ENCODE measurements at places on chromosomes 7 and 10.

GRCh38 chr10:33047655-33048054, 89.6 kb upstream of the ITGB1 start:
- DNase-seq: no peak

DNA sequence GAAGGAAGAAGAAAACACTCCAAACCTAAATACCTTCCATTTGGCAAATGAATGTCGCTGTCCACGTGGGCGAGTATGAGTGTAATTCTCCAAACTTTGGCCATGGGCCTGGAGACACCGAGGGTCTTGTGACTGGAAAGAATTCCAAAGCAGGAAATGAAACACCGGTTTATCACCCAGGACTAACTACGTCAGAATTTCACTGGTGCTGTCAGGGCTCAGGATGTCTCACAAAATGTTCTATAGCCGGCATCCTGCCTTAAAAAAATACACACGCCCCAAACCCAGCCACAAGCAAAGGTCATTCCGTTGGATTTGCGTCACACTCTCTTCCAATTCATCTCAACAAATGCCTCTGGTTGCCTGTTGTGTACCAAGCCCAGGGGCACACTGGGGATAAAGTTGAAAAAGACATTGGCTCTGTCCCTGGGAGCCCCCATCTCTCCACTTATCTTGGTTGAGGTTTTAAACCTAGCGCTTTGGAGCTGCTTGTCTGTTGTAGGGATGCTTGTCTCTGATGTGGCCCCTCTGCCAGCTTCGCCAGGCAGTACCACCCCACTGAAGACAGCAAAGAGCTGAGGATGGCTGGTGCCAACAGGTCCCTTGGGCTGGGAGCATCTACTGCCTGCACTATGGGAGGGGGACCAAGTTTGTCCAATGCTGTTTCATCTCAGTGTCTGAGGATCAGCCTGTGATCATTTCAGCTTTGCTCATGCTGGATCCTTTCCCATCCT, 31.2 kb downstream of the GSTO2 start:
- DNase-seq: no peak

- no peak for DNase-seq
Observed at GRCh38 chr7:110548372-110548771, 542.6 kb upstream of the LRRN3 start.

- no peak for DNase-seq
Observed at GRCh38 chr10:117339979-117340378, 35.3 kb downstream of the PDZD8 start.

- no peak for DNase-seq
Observed at GRCh38 chr10:124998624-124999291, 56.8 kb downstream of the ZRANB1 start.

GRCh38 chr7:43076606-43077005, 35.8 kb upstream of the HECW1 start:
- DNase-seq: no peak

GRCh38 chr10:89669985-89670384, 24.9 kb upstream of the PANK1 start:
- DNase-seq: no peak

DNA sequence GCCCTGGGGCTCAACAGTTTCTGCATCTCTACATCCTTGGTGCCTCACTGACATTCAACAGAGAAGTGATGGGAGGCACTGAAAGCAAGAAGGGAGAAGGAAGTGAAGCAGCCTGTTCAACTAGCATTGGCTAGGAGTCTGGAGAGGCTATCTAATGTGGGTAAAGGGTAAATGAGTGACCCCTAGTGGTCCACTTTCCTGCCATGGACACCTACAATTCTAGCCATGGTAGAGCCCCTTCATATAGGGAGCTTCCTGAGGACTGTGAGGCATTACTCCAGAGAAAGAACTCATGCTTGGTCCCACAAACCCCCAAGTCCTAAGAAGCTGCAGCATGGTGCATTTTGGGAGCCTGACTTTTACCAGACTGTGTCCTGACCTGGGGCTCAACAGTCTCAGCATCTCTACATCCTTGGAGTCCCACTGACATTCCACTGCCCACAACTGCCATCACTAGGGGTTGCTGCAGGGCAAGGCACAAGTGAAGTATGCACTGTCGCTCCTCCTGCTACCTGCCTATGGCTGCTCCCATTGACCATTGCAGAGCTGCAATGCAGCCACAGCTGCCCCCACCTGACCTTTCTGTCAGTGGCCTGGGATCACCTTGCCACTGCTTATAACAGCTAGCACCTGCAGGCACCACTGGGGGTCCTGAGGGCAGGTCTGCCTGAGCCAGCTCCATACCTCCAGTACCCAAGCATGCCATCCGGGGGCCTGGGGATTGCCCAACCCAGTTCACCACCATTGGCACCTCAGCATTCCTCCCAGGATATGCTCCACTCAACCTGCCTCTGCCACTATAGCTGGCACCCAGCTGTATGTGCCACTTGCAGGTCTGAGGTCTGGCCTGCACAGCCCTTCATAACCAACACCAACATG, 44.1 kb upstream of the CDK6 start:
- no peak for DNase-seq

- DNase-seq: no peak
Observed at GRCh38 chr10:47283848-47284247, 16.1 kb upstream of the GDF10 start.

DNA sequence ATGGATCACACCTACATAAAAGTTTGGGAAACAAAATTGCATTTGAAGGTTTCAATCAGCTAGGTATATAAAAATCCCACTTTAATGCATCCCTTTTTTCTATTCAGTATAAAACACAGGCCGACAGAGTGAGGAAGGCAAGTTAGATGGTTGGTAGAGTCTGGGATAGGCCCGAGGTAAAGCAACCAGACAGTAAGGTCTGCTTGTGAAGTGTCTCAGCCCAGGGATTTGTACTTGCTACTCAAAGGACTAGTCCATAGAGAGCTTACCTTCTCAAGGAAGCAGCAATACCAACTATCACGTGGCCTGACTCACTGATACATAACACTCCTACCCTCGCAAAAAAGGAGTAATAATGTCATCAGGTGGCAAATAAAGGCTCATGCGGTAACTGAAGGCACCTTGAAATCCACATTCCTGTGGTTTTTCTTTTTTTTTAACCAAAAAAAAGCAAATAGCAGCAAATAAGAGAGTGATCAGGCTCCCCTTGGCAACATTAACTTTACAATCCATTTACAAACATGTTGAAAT, 56.2 kb upstream of the ATP6V0A4 start:
- no peak for DNase-seq

DNA sequence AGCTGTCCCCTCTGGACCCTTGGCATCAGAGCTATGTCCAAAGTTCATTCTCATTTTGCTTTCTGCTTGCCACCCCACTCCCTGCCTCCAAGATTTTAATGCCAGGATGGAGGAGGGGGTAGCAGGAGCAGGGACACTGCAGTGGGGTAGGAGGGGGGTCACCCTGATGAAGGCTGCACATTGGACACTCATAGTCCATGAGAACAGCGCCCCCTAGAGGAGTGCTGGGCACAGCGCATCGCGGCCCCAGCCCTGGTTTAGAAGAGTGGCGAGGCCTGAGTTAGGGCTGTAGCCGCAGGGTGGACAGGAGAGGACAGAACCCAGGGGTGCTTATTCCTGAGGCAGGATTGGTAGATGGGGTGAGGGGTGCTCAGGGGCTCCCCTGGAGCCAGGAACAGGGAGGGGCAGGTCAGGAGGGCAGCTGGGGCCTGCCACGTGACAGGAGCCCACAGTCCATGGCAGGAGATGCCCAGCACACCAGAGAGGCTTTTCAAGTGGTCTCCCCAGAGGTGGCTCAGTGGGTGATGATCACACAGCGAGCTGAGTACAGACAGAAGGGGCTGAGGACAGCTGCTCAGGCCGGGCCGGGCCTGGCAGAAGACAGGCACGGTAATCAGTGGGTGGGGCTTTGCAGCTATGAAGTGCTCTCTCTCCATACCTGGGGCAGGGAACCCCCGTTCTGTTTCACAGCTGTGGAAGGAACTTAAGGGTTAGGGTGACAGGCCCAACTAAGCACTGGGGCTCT, 71.4 kb downstream of the NEURL1 start:
- DNase-seq: no peak

DNA sequence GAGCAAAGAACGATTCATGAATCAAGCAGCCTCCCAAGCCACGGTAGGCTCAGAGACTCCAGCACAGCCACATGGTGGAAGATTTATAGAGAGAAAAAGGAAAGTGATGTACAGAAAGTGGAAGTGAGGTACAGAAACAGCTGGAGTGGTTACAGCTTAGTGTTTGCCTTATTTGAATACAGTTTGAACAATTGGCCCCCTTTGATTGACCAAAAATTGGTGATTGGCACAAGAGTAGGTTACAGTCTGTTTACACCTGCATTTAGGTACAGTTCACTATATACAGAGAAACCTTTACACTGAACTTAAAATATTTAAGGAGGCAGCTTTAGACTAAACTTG, 136.4 kb upstream of the ASAH2 start:
- no peak for DNase-seq

DNA sequence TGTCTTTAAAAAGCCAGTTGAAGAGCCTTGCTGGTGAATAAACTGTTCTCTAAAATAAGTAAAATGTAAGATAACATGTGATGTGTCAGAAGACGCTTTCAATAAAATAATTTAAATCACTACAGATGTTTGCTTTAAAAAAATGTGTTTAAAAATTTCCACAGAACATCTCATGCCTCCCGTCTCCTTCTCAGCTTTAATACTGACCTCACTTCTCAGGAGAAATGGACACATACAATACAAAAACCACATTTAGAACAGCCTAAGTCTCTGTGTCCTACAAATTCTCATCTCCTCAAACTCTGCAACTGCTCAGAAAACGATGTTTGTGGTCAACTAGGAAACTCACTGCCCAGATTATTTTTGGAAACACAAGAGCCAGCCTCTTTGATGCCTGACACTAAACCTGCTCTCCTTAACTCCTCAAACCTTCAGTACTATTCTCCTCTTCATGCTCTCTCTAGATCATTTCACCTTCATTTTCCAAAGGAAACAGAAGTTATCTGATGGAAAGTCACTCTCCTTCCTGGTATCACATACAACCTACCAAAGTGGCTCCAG, 120.3 kb downstream of the ZNF438 start:
- no peak for DNase-seq

DNA sequence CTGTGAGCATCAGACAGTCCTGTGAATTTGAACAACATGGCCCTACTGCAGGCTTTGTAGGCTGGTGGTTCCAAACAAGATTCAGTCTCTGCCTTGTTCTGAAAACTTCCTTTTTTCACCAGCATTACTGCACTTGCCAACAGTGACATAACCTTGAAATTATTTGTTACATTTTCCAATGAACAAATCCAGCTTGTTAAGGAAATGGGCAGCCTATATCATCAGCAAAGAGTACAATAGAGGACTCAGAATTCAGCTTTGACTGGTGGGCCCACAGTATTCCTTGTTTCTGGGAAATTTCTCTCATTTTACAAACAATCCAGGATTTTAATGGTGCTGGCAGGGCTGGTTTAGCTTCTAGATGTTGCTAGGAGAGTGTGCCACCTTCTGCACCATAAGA, 703.7 kb upstream of the FZD8 start:
- no peak for DNase-seq

GRCh38 chr10:571166-571565, 118.3 kb downstream of the DIP2C start:
- no peak for DNase-seq

DNA sequence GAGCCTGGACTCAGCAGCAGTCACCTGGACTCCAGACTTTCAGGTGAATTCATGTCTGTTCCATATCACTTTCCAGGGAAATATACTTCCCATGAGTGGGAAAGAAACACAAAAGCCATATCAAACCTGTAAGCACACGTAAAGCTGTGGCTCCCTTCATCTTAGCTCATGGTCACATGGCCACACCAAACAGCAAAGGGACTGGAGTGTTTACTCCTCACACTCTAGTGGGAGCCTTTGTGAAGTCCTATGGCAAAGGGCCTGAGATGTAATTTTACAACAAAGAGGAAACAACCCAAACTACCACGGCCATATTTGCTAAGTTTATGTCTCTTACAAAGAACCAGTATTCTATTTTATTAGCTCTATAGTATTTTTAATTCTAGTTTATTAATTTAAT, 16.3 kb downstream of the SFTPA1 start:
- no peak for DNase-seq

DNA sequence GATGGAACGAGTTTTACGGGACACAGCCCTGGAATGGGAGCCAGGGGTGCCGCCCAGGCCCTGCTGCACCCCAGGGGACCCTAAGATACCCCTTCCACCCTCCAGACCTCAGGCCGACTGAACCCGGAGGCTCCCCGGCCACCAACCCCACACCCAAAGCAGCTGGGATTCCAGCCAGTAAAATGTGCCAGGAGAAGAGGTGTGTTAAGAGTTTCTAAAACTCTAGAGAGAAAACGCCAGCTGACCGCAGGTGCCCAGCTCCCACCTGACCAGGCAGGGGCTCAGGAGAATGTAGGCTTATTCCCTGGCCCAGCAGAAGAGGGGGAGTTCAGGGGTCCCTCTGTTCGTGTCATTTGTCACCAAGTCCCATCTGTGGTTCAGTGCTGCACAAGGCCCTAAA, 17.5 kb downstream of the NUDT1 start:
- no peak for DNase-seq

GRCh38 chr10:69492746-69493462, 41.6 kb downstream of the TSPAN15 start:
- DNase-seq: no peak

GRCh38 chr10:78756604-78757343, 312.0 kb upstream of the ZMIZ1 start:
- DNase-seq: no peak

DNA sequence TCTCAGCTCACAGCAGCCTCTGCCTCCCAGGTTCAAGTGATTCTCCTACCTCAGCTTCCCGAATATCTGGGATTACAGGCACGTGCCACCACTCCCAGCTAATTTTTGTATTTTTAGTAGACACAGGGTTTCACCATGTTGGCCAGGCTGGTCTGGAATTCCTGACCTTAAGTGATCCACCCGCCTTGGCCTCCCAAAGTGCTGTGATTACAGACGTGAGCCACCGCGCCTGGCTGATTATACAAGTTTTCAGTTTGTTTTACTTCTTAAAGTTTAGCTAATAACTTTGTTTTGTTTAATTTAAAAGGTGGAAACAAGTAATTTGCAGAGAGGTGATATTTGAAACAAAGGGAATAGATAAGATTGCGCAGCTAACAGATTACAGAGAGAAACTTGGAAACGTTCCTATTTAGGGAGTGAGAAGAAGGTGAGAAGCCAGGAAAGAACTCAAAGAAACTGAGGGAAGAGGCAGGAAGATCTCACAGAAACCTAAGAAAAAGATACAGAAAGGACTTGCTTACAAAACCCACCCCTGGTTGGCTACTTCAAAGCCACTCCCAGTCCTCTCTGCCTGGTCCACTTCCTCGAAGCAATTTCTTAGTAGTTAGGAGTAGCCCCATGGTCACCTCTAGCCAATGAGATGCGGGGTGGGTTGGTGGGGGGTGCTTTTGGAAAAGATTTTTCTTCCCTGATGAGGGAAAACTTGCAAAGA, 15.0 kb upstream of the PDLIM1 start:
- DNase-seq: no peak

- DNase-seq: no peak
Observed at GRCh38 chr7:129553899-129554461, 51.6 kb downstream of the SMKR1 start.

GRCh38 chr7:99210265-99210970, 2.5 kb upstream of the KPNA7 start:
- DNase-seq: no peak
